ENCODE measurements at places on chromosomes 5 and 9. TPM values are rescaled to one million over a fixed set of nuclear protein-coding genes. Genes with fewer than 3 reads are reported as not detected.

The TSSK1B gene
- total RNA-seq: not detected

The SMIM32 gene
- total RNA-seq: 18.9 TPM

The C1QTNF3 gene
- total RNA-seq: 2.7 TPM

The IFNB1 gene
- not detected for total RNA-seq

The SUB1 gene
- 193 TPM for total RNA-seq

- no peak overlapping the region for H3K27ac ChIP-seq
- no peaks in the 10 kb centered on the region for H3K27me3 ChIP-seq
- H3K4me3 ChIP-seq: no peak overlapping the region
- no peaks in the 10 kb centered on the region for H3K36me3 ChIP-seq
- DNase-seq: peak; percentile 57
These were observed 26.0 kb downstream of the ERCC6L2 start for GRCh38 chr9:95901506-95901905.

- H3K4me3 ChIP-seq: no peak overlapping the region
- no peaks in the 10 kb centered on the region for H3K36me3 ChIP-seq
- no peak for DNase-seq
- no peaks in the 10 kb centered on the region for H3K27me3 ChIP-seq
- no peak overlapping the region for H3K27ac ChIP-seq
These were observed 155.0 kb downstream of the PRELID2 start for GRCh38 chr5:145680169-145680568.

DNA sequence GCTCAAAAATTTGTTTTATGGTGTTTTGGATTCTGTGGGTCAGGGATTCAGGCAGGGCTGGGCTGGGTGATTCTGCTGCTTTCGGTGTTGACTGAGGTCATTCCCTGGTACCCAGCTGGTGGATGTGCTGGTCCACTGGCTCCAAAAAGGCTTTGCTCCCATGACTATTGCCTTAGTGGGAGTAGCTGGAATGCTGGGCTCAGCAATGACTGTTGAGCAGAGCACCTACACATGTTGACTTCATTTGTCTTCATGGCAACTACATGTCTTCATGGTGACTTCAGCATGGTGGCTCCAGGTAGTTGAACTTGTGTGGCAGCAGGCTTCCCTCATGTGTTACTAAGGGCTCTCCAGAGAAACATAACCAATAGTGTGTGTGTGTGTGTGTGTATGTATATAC lies 297.2 kb downstream of the DOCK8 start:
- H3K4me1 ChIP-seq: no peaks in the 10 kb centered on the region
- no peak overlapping the region for H3K27ac ChIP-seq
- H3K4me3 ChIP-seq: no peak overlapping the region
- no peaks in the 10 kb centered on the region for H3K36me3 ChIP-seq
- no peaks in the 10 kb centered on the region for H3K27me3 ChIP-seq
- no peak for DNase-seq

DNA sequence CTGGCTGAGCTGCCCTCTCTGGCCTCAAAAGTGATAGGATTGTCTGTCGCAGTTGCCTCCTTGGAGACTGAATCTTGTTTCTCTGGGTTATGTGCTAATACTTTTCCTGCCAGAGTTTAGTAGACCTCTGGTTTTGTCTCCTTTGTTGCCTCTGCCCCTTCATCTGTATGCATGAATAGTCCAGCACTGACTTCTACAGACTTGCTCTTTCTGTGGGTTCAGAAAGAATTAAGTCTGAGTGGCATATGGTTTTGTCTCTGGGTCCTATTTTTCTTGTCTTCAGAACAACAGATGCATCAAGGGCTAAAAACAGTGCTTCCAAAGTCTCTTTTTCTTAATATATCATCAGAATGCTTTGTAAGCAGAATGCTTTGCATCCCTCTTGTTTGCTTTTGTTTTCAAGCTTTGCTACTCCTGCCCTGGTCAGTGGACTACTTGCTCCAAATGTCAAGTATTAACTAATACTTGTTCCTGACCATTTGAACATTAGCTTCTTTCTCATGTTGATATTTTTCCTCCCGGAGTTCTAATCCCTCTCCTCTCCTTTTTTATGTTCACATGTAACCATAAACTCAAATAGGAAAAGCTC lies 131.7 kb downstream of the UNC13B start:
- no peak overlapping the region for H3K4me3 ChIP-seq
- H3K36me3 ChIP-seq: no peaks in the 10 kb centered on the region
- no peak overlapping the region for H3K27ac ChIP-seq
- H3K27me3 ChIP-seq: no peaks in the 10 kb centered on the region
- DNase-seq: no peak

DNA sequence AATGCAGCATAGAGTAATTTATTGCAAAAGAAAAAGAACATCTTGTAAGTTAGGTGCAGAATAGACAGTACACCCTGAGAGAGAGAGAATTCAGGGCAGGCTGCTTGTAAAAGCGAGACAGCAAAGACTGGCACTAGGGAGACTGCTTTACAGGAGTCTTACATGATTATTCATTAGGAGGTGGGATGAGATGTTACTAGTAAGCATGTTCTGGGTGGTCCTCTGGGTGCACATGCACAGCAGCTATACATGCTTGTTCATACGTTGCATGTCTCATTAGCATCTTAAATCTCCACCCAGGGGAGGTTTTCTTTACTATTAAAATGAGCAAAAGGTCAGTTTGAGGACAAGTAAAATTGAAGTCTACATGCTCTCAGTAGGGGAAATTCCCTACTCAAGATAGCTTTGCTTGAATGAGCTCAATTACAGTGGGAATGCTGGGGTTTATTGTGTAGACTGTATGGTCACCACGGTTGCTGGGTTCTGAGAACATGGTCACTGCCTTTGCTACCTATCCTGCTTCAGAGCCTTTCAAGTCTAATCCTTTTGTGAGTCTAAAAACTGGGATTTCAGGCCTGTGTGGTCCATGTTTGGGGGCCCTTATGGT lies 60.6 kb downstream of the RGS7BP start:
- no peak overlapping the region for H3K4me3 ChIP-seq
- DNase-seq: no peak
- H3K4me1 ChIP-seq: no peaks in the 10 kb centered on the region
- H3K27me3 ChIP-seq: no peaks in the 10 kb centered on the region

- peaks cover 4% of the 10 kb centered on the region for H3K4me1 ChIP-seq
- peak overlapping the region; percentile 21 for H3K27ac ChIP-seq
- peak; percentile 58 for DNase-seq
These were observed 83.3 kb upstream of the CCDC112 start for GRCh38 chr5:115379622-115380344.

Data from colonic mucosa (tissue), 4 donors.